IgD-negative memory B cell (primary cell): ENCODE measurements at places on chromosomes 2 and 18. TPM values are rescaled to one million over a fixed set of nuclear protein-coding genes. Genes with fewer than 3 reads are reported as not detected.

Gene MGAT4A
- 54.6 TPM for polyA plus RNA-seq

Gene ODC1
- 207 TPM for polyA plus RNA-seq

Gene SCG2
- polyA plus RNA-seq = not detected

Gene MYO1B
- 2.0 TPM for polyA plus RNA-seq

Gene DSG3
- 0.04 TPM for polyA plus RNA-seq

Gene RND3
- not detected for polyA plus RNA-seq

Gene HOXD4
- polyA plus RNA-seq = not detected

Gene PLEKHH2
- polyA plus RNA-seq = 0.46 TPM
